ENCODE measurements at places on chromosomes 1 and 21. TPM values are rescaled to one million over a fixed set of nuclear protein-coding genes. Genes with fewer than 3 reads are reported as not detected.

- no peak for DNase-seq
Measured at GRCh38 chr21:25691976-25692375, 42.7 kb downstream of the ATP5PF start.

GRCh38 chr1:13878021-13878420 is 178.0 kb downstream of the PRDM2 start:
- no peak for DNase-seq

DNA sequence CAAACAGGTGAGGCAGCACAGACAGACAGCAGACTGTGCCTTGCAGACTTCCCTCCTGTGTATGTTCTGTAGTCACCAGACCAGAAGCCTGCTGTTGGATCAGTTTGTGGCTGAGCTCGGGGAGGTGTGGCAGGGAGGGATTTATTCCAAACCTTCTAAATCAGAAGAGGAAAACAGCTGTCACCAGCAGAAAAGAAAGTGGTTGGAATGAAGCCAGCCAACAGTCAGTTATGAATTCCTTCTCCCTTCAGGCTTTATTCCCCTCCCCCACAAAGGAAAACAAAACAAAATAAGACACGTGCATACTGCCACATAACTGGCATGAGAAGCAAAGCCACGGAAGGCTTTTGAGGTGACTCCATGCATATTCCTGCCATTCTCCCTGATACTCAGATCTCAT is 19.0 kb upstream of the PIGV start:
- DNase-seq = peak; percentile 70

GRCh38 chr1:172820475-172821158 is 161.7 kb downstream of the FASLG start:
- DNase-seq = no peak

DNA sequence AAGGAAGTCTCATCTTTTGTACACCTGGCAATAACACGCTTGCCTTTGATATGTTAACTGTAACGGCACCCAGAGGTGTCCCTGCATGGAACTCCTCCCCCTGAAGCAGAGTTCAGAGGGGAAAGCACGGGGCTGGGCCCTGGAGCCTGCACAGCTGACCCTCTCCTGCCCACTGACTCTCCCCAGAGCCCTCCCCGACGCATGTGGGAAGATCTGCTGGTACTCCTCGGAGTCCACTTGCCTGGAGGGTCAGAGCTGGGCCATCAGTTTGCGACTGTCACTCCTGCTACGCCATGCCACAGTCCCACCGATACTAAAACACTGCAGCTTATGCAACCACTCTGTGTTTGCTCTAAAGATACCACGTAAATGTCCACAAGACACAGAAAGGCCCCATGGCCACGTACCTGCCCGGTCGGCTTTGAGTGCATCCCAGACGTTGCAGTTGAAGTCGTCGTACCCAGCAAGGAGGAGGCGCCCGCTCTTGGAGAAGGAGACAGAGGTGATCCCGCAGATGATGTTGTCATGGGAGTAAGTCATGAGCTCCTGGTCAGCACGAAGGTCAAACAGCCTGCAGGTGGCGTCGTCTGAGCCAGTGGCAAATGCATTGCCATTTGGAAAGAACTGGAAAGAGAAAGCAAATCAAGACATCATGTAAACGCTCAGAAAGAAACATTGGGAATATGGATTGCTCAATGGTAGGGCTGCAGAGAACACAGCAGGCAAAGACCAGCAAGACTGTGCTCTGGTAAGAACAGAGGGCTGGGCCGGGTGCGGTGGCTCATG is 10.6 kb upstream of the NADK start:
- DNase-seq = peak; percentile 77

- no peak for DNase-seq
Measured at GRCh38 chr1:24392982-24393650, 20.5 kb downstream of the STPG1 start.

GRCh38 chr1:9448132-9449109 is 90.8 kb upstream of the SLC25A33 start:
- DNase-seq = peak; percentile 46

DNA sequence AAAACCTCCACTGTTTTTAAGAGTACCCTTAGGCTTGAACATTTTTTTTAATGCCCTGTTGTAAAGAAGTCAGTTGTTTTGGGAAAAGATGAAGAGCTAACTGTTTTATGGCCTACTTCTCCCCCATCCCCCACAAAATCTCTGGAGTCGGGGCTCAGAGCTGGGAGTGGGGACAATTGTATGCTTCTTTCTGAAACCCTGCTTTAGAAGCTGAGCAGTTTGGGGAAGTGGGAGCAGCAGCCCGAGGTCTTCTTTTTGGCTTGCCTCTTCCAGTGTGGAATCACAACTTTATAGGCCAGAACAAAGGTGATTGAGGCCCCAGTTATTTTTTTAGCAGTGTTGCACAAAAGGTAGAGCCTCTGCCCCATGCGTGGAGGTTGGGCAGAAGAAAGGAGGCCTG is 25.2 kb downstream of the PPP2R5A start:
- no peak for DNase-seq

DNA sequence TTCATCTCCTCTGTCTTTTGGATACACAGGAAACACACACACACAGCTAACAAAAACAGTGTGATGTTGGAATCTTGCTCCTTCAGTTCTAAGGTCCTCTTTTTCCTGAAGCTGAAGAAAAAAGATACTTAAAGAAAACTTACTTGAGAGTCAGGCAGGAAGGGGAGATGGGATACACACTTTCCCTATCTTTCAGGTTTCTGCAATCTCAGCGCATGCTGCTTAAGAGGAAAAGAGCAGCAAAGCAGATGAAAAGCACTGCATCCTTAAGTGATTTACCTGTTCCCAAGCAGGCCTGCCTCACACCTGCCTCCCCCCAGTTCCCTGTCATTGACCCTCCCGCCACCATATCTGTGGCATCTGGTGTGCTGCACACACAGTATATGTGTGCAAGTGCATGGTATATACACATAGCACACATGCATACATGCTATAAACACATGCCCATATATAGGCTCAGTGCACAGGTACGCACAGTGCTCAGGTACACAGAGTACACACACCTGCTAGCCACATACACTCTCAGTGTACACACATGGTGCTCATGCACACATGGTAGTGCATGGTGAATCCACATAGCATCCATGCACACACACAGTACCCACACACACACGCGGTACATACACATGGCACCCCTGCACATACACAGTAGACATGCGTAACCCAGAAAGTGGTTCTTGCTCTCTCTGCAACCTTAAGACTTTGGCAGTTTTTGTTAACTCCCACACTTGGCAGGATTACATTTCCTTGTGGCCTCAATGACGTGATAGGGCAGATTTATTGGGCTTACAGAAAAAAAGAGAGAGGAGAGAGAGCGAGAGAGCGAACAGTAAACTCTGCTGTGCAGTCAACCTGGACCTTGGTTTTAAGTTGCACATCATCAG is 166.9 kb downstream of the TOMM20 start:
- DNase-seq = peak; percentile 98

DNA sequence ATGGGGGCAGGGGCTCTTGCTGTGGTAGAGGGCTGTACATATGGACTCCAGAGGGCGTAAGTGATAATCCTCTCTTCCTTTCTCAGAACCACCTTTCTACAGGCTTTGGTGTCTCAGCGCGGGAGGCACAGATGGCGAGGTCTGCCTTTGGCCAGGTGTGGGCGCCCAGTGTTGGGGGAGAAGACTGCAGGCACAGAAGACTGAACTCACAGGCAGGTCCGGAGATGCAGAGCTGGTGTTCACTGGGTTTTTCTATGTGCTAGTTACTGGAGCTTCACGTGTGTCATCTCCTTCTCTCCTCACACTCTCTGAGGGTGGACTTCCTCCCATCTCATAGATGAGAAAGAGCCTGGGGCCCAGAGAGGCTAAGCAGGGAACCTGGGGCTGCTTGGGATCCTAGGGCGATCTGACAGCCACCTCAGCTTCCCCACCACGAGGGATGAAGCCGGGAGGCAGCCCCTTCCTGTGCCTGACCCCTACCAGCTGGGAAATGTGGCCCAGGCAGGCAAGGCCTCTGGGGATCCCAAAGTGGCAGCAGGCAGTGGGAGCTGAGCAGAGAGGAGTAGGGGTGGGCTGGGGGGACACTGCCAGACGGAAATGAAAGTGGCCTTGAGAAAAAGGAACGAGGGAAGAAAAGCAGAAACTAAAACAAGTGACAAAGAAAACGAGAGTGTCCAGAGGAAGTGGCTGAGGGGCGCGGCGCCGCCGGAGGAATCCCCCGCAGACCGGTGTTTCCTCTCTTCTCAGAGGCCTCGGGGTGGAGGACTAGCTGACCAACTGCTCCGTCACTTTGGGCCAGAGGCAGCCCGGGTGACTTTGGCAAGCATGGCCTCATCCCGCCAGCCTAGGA is 191.6 kb downstream of the HIVEP3 start:
- no peak for DNase-seq

- DNase-seq = peak; percentile 32
Measured at GRCh38 chr21:46098303-46099141, 610 bp downstream of the COL6A2 start.

- DNase-seq = peak; percentile 98
Measured at GRCh38 chr1:193115629-193116227, 6.1 kb upstream of the CDC73 start.

GRCh38 chr1:21956720-21957552 is 19.8 kb upstream of the HSPG2 start:
- DNase-seq = peak; percentile 24

- DNase-seq = peak; percentile 86
Measured at GRCh38 chr1:100734676-100735075, 15.1 kb downstream of the VCAM1 start.

GRCh38 chr1:58919959-58920321 is 136.1 kb upstream of the JUN start:
- DNase-seq = no peak

GRCh38 chr1:53068314-53069099 is 6.5 kb downstream of the PODN start:
- no peak for DNase-seq

DNA sequence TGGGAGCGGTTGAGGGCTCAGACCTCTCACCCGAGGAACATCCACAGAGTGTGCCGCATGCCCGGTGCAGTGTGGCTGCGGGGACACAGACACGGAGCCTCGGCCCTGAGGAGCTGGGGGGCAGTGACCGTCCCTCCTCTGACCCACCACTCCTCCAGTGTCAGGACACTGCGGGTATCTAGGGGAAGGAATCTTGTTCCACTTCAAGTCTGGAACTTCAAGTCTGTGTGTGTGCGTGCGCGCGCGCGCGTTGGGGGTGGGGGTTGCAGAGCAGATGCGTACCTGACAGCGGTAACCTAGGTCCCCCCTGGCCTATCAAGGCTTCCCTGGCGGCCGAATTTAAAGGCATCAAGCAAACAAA is 17.3 kb downstream of the PCSK9 start:
- no peak for DNase-seq

DNA sequence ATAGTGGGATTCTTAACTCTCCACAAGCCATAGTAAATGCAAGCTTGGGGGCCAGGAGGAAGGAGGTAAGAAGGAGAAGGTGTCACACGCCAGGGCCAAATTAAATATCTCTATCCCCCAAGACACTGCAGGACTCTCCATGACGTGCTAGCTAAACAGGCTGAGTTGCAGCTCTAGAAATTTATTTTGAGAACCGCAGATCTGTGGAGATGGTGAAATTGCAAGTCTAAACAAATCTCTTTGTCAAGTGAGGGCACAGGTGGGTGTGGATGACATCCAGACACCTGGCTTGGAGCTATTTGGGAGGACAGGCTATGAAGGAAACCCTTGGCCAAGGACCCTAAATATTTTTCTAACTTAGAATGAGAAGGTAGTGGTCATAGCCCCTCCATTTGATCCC is 39.5 kb upstream of the USP1 start:
- DNase-seq = no peak

DNA sequence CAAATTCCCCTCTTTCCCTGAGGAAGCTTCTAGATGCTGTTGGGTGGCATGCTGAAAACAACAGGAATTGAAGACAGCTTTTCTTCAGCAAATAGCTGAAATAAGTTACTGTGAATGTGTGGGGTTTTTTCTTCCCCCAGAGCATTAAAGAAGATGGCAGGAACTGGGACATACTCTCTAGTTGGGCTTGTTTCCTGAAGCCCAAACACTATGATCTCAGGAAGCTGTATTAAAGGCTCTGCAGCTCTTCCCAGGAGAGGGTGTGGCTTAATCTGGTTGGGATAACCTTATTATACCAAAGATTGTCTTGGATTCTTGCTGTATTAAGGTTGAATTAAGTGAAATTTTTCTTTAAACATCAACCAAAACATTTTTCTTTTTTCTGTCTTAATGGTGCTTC is 64.9 kb upstream of the LMO4 start:
- no peak for DNase-seq

DNA sequence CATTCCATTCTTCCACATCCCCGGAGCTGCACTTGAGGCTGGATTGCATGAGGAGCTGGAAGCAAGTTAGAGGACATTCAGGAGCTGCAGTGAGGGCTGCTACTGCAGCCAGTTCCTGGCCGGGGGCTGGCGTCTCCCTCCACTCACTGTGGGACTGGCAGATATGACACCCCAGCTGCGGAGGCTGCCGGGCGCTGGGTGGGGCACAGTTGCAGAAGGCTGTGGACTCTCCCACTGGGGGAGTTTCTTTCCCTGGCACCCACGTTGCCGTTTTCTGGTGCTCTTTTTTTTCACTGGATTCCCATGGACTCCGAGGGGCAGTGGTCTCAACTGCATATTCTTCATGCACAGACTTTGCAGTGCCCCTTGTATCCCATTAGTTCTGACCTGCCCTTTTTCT is 351.1 kb upstream of the AJAP1 start:
- no peak for DNase-seq

DNA sequence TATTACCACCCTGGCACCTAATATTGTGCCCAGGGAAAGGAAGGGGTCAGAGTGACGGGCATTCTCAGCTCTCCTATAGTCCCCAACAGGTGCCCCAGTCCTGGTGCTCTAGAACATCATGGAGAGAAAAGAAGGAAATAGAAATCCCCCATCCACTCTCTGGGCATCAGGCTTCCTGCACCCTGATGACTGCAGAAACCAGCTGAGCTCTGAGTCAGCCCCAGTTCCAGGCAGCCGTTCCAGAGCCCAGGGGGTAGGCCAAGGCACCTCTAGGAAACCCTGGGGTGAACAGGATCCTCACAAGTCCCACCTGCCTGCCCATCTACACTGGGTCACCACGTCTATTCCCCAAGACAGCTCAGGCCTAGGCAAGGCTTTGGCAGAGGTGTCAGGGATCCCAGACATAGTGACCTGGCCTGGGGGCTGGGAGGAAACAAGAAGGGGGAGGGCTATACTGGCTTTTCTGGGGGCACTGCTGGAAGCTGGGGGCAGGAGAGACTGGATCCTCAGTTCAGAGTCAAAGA is 709 bp downstream of the NECTIN4 start:
- DNase-seq = no peak

GRCh38 chr1:21499283-21499950 is 9.8 kb upstream of the ALPL start:
- peak; percentile 26 for DNase-seq

Gene TRIM17
- 0.43 TPM for total RNA-seq

Gene MYCL
- not detected for total RNA-seq

Gene CLEC20A
- not detected for total RNA-seq

Gene ST7L
- 17.4 TPM for total RNA-seq

Gene VHLL
- total RNA-seq = 0.32 TPM

Gene MTR
- total RNA-seq = 34.5 TPM

Gene TMEM200B
- 14.8 TPM for total RNA-seq

Gene GSTM5
- 5.8 TPM for total RNA-seq

All from fibroblast of villous mesenchyme (primary cell).